ENCODE measurements at places on chromosomes 5 and 9.

- DNase-seq = no peak
Observed at GRCh38 chr5:81370912-81371311, 23.0 kb downstream of the ACOT12 start.

DNA sequence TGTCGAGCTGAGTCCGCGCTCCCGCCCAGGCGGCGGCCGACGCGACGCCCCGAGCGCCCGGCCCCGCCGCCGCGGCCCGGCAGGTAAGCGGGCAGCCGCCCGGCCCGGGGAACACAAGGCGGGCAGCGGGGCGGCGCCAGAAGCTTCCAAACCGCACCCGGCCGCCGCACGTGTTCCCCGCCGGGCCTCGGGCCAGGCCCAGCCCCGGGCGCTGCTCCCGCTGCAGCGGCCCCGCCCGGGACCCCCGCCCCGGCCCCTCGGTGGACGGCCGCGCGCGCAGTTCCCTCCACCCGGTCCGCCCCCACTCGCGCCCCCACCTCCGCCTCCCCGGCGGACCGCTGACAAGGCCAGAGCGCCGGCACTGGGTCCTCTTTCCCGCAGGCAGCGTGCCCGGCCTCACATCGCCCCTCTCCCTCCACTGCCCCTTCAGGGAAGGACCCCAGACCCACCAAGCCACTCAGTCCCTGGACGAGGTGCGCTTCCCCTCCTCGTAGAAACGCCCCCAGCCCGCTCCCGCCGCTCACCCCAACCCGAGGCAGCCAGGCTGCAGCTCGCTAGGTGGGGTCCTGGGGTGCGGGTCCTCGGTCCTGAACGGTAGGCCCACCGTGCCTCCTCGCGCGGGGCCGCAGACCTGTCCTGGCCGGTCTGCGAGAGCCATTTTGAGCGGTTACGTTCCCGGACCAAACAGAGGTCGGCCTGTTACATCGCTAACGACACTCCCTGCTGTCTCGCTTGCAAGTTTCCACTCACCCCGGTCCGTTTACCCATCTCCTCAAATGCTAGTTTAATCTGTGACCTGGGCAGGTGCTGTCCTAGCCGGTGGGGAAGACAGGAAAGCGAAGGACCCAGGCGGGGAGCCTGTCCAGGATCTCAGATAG, 475 bp downstream of the WDR5 start:
- DNase-seq = peak; percentile 5

DNA sequence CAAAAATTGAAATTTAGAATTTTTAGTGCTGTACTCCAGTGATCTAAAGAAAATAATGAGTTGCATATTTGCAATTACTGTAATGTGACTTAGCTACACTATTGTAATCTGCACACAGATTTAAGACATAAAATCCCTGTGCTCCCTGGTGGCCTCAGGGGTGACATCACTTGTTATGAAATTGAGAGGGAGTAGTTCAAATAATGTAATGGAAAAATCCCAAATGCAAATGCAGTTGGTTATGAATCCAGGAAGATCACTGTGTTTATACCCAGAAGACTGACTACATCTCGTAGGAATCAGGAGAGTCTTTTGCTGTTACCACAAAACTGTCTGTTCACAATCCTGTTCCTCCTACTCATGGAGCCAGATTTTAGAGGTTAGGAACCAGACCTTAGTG, 178.7 kb upstream of the FBXL17 start:
- no peak for DNase-seq

DNA sequence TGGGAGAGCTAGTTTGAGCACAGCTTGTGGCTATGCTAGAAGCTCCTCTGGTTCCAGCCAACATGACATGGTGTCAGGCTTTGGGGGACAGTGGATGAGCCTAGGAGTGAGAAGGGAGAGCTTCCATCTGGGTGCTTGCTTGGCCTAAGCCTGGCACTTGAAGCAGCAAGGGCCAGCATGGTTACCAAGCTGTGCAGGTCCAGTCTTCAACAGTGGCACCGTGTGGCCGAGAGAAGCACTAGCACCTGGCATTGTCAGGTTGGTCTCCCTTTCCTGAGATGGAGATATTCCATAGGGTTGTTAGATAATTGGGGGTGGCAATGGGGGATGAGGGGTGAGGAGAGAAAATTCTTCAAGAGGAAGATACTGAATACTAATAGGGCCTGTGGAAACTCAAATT, 261.9 kb downstream of the PBX3 start:
- no peak for DNase-seq

- no peak for DNase-seq
Observed at GRCh38 chr9:123355761-123356431, at the start of gene CRB2. CRB2 (plus strand) TSS chr9:123356197; CDS start chr9:123356261, 64 bp downstream.

DNA sequence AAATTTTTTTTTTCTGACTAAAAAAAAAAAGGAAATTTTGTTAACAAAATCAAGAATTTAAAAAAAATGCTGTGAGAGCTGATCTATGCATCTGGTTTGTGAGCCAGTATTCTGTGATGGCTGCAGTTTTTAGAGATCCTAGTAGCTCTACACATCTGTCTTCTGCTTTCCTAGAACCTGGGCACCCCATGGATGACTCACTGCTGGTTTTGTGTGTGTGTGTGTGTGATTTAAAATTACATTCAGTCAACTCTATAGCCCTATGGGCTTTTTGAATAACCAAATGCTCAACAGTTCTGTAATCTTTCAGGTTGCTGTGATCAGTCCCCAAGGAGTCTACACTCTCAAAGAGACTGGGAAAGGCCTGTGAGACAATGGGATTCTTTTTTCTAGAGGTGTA, 2.5 kb upstream of the PSMD5 start:
- DNase-seq = no peak

- no peak for DNase-seq
Observed at GRCh38 chr9:105172436-105172835, 72.0 kb upstream of the SLC44A1 start.

DNA sequence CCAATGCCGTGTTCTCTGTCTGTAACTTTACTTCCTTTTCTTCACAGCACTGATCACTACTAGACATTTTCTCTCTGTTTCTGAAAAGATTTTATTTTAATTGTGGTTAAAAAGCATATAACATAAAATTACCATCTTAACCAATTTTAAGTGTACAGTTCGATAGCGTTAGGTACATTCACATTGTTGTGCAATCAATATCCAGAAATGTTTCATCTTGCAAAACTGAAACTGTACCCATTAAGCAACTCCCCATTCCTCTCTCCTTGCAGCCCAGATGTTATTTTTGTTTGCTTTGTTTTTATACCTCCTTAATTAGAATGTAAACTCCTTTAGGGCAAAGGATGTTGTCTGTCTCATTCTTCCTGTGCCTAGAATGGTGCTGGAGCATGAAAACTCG, 47.5 kb downstream of the COL27A1 start:
- no peak for DNase-seq

DNA sequence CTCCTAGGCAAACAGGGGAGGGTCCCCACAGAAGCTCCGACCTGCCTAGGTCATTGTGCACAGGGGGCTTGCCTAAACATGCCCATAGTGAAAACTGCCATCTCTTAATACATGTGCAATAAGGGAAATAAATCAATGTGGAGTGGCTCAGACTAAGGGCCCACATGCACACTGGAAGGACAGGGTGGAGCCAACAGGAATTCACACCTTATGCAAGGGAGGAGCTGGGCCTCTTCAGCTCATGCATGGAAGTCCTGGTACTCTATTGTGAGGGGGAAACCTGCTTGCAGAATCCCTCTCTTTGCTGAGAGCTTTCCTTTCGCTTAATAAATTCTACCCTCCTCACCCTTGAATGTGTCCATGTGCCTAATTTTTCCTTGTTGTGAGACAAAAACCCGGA, 815.8 kb downstream of the EFNA5 start:
- no peak for DNase-seq

DNA sequence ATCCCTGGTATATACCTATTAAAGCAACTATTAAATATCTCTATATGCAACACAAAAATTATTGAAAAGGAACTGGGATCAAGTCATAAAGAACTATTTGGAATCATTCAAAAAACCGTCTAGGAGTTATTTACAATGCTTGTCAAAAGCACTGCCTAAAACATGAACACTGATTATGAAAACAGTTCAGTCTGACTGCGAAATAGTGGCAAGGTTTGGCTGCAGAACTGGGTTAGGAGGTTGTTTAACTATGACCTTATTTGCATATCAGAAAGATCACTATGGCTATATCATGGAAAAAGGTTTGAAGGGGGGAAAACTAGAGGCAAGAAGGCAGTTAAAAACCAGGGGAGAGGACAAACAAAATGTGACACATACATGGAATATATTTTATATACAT, 12.0 kb downstream of the FBXW2 start:
- DNase-seq = no peak

GRCh38 chr9:131228988-131229387, 47.3 kb downstream of the FAM78A start:
- no peak for DNase-seq

DNA sequence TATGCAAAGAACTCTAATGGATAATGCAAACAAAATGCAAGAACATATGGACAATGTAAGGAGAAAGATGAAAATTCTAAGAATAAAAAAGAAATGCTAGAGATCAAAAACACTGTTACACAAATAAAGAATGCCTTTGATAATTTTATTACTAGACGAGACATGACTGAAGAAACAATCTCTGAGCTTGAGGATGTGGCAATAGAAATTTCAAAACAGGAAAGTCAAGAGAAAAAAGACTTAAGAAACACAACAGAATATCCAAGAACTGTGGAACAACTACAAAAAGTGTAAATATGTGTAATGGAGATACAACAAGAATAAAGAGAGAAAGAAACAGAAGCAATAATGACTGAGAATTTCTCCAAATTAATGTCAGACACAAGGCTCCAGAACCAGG, 140.5 kb upstream of the ACOT12 start:
- no peak for DNase-seq

DNA sequence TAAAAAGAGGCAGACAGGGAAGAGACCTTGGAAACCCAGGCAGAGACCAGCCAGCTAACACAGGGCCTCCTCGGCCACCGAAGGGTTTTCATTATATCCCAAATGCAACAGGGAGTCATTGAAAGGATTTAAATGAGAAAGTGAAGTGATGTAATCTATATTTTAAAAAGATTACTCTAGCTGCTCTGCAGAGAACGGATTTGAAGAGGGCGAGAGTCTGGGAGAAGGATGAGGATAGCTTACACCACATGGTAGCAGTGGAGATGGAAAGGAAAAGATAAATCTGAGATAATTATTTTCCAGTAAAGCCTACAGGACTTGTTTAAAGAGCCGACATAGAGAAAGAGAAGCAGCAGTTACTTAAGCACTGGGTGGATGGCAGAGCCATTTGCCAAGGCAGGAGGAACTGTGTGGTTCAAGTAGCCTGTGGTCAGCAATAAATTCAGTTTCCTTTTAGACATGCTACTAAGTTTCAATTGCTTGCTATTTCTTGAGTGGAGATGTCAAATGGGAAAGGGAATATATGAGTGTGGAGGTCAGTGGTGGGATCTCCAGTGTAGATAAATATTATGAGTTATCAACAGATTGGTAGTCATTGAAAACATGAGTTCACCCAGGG, 9.3 kb downstream of the FBN2 start:
- DNase-seq = no peak

DNA sequence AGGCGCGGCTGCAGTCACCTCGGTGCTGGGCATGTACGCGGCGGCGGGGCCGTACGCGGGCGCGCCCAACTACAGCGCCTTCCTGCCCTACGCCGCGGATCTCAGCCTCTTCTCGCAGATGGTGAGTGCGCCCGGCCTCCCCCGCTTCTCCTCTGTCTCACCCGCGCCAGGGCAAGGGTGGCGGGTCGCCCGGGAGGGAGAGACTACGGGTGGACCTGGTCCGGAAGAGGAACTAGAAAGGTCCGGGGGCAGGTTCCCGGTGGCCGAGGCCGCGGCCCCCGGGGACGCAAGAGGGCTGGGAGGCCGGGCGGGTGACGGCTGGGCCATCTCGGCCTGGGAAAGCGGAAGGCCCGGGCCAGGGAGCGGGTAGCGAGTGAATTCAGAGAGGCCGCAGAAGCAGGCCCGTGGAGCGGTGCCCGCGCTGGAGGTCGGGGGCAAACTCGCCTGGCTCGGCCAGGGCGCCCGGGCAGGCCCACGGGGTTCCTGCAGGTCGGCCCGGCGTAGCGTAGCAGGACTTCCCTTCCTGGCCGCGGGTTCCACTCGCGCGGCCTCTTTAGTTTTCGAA, 711 bp downstream of the IRX1 start:
- no peak for DNase-seq

- no peak for DNase-seq
Observed at GRCh38 chr5:157150995-157151394, 8.3 kb upstream of the MED7 start.

- no peak for DNase-seq
Observed at GRCh38 chr9:136645352-136645902, 17.3 kb upstream of the EGFL7 start.

DNA sequence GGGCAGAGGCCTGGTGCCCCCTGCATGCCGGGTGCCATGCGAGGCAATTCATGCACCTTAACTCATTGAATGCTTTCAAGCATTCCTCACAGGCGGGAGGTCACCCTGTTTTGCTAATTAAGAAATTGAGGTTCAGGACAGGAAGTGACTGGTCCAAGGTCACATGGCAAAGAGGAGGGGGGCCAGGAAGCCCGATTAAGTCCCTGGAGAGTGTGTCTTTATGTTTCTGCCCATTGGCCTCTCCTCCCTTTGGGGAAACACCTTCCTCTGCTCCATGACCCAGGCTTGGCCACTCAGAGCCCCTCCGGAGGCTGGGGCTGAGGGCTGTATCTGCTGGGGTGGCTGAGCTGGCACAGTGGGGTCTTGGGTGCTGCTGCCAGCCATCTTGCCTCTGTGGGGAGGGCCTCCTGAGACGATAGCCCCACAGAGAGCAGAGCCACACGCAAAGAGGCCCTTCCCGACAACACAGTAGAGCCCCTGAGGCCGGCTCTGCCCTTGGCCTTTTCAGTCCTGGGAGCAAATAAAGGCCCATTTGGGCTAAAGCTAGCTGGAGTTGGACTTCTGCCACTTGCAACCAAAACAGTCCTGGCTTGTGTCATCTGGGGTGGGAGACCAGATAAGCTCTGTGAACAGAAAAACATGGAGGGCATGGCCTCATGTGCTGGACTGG, 90.8 kb upstream of the NEURL1B start:
- DNase-seq = no peak

- no peak for DNase-seq
Observed at GRCh38 chr5:1019001-1019905, 10.7 kb downstream of the NKD2 start.

- peak; percentile 27 for DNase-seq
Observed at GRCh38 chr9:133274236-133275104, 531 bp downstream of the ABO start.

DNA sequence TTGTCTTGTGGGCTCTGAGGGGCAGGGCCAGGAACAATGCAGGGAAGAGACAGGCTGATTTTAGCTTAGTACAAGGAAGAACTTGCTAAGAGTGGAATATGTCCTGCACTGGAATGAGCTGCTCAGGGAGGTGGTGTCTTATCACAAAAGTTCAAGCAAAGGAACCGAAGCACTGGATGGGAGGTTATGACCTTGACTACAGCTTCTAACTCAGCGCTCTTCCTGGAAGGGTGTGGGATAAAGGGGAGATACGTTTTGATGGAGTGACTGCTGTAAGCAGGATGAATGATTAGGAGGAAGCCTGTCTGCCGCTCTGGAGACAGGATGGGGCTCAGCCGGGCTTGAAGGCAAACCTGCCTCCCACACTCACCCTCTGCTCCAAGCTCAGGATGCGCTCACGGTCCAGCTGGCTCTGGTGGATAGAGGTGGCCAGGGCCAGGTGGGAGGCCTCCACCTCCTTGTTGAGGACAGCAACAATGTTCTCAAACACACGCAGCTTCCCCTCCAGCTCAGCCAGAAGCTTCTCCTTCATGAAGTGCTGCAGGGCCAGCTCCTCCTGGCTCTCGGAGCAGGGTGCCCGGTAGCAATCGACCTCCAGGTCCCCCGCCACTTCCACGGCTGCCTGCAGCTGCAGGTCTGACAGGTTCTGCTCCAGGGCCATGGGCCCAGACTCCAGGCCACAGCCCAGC, 13.5 kb downstream of the TRAF1 start:
- no peak for DNase-seq

- no peak for DNase-seq
Observed at GRCh38 chr5:122707796-122708195, 67.1 kb upstream of the SNX2 start.
